ENCODE measurements at places on chromosomes 13 and 19.

DNA sequence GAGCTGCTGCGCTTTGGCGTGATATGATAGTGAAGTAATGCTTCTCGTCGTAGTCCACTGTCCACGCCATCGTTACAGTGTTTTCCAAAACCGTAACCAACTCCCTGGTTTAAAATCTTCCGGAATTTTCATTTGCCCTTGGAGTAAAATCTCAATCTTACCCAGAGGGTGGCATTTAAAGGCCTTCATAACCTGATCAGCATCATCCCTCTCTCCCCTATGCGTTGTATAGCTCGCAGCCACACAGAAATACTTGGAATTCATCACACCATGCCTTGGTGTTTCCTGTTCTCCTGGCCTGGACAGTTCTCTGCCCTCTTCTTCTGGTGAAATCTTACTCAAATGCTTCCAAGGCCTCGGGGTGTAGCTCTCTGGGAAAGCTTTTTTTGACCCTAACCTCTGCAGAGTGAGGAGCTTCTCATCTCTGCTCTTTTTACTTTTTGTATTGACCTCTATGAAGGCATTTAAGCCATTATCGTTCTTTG lies 839 bp downstream of the MPHOSPH8 start:
- DNase-seq: no peak

DNA sequence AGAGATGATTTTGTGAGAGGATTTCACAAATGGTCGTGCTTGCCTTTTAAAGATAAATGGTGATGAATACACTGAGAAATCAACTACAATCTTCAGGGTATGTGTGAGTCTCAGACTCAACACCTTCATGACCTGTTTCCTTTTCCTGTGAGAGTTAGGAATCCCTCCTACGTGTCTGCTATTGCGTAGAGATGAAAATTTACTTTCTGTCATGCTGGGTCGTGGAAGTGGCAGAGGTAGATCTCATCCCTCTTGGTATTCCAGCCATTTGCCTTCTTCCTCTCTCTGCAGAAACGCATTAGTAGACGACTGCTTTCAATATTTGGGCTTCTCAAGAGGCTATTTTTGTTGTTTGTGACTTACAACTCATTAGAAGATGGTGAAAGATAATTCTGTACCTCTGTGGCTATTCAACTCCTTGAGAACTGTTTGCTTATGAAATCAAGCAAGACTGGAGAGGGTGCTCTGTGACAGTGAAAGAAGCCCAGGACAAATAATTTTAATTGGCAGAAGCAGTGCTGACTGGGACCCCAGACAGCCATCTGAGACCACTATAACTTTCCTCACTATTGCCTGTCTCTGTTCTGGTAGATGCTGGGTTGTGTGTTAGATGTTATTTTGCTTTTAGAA lies 233.1 kb downstream of the LACC1 start:
- no peak for DNase-seq

DNA sequence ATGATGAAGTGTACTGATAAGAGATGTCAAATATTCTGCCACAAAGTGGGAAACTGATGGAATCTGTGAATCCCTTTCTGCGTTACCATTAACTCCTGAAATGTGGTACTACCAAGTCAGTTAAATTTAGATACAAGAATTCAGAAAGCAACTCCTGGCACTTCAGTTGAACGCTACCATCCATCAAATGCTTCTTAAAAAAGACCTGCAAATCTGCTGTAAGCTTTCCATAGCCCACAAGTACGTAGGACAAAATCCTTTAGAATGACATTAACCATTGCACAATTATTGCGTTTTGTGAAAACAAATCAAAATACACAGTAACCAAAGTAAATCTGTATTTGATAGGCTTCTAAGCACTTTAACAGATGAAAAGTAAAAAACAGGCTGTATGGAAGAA lies 5.4 kb downstream of the SMAD9 start:
- DNase-seq: no peak

GRCh38 chr13:101726681-101727080 lies 274.2 kb downstream of the ITGBL1 start:
- no peak for DNase-seq

DNA sequence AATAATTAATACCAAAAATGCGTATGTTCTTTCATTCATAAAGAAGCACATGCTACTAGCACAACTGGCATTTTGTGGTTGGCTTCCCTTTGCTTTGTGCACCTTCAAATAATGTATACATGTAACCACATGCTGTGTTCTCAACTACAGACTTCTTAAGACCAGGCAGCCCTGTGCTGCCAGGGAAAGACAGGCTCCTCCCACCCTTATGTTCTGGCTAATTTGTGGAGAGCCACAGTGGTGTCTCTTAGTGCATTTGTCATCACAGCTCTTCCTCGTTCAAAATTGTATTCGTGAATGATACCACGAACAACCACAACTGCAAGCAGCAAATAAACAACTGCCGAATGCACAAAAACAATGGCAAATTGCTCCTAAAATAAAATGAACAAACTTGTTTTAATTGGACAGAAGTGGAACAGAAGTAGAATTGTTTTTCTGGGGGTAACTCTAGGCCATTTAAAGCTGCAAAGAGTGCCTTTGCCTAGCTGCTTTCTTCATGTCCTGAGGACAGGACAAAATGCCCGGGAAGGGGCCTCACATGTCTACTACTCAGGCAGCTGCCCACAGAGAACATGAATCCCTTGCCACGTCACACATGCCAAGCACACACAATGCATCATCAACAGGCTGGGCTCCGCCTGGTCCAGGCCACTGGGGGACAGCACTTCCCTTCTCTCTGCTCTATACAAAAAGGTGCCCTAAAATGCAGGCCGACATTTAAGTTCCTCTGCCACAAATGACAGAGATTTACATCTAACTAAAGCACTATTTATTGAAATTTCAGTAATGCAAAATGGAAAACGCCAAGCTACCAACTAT lies 21.7 kb downstream of the IRS2 start:
- no peak for DNase-seq

- DNase-seq: peak; percentile 52
Observed at GRCh38 chr19:42325896-42326771, 699 bp downstream of the MEGF8 start.

- no peak for DNase-seq
Observed at GRCh38 chr13:31476753-31477152, 262.6 kb upstream of the RXFP2 start.

- no peak for DNase-seq
Observed at GRCh38 chr13:113182046-113182445, 23.6 kb downstream of the PROZ start.
